Stimulated activated CD4-positive, alpha-beta T cell treated with anti-CD3 and anti-CD28 coated beads, Interleukin-4, amount 100 ng/mL, for 4 hours (primary cell): ENCODE measurements at places on chromosomes 13 and 19.
A peak's percentile ranks its signal among the peaks of the same experiment; 100 is the strongest.

GRCh38 chr13:110266983-110267382 is 40.0 kb downstream of the COL4A1 start:
- DNase-seq, result no peak

DNA sequence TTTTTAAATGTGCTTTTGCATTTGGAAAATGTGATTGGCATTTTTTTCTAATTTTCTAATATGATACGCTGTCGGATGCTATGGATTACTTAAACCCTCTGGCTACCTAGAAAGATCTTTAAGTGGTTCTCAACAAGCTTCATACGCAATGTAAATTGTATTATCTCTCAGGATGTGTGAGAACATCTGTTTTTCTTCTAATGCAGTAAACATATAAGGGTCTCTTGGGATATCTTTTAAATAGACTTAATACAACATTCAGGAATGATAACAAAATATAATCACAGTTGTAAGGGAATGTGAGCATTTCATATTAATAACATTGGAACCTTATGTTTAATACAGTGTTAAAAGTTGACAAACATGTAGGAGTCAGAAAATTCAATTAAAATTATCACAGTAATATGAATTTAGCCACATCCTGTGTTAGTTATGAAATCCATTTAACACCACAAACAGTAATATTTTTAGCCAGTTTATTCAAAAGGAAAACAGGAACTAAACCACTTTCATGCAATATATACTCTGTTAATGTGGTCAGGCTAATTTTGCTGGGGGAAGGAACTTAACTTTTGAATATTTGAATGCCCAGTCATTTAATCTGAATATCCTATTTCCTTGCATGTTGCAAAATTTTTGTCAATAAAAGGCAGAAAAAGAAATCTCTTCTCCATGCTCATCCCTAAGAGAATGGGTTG is 15.0 kb upstream of the ALOX5AP start:
- no peak for DNase-seq

DNA sequence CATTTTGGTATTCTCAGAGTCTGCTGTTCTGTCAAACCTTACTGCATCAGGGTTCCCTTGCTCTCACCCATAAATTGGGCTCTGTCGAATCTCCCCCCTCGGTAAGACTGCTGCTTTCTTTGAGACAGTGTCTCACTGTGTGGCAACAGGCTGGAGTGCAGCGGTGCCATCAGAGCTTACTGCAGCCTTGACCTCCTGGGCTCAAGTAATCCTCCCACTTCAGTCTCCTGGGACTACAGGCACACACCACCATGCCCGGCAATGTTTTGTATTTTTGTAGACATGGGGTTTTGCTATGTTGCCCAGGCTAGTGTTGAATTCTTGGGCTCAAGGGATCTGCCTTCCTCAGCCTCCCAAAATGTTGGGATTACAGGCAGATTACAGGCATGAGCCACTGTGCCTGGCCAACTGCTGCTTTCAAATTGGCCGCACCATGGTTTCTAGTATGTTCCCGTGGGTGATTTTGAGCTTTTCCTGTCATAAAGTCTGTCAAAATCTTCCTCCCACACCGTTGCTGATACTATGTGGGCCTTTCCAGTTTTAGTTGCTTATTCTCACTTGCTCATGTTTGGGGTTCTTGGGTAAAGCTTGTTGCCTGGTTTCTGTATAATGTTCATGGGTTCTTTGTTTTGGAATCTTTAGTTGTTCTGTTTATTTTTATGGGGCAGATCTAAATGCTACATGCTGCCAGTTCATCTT is 10.6 kb downstream of the RFC3 start:
- DNase-seq, result no peak

DNA sequence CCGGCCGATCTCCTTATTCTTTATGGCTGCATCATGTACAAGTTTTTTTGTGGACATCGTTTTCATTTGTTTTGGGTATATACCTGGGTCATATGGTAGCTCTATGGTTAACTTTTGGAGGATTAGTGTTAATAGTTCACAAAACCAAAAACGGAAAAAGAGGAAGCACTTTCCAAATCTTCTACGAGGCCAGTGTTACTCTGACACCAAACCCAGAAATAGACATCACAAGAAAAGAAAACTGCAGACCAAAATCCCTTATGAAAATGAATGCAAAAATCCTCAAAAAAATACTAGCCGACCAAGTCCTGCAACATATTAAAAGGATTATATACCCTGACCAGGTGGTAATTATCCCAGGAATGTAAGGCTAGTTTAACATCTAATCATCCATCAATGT is 29.8 kb downstream of the ADGRE2 start:
- DNase-seq, result no peak

- DNase-seq, result no peak
These were observed 391.7 kb upstream of the SGCG start for GRCh38 chr13:22789027-22789593.

- DNase-seq, result no peak
These were observed 16.2 kb downstream of the PSPC1 start for GRCh38 chr13:19766591-19766990.

DNA sequence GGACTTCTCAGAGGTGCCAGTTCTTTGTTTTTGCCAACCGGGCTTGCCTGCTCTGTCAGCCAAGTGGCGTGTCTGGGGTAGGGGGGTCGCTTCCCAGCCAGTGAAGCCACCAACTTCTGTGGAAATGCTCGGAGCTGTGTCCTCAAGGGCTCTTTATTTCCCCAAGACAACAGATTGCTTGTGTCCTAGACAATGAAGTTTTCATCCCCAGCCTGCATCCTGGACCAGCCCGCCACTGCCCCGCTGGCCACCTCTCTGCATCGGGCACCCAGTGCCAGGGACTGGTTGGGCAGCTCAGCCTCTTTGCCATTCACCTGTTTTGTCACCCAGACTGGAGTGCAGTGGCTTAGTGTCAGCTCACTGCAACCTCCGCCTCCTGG is 3.7 kb downstream of the RAB11B start:
- DNase-seq, result no peak

DNA sequence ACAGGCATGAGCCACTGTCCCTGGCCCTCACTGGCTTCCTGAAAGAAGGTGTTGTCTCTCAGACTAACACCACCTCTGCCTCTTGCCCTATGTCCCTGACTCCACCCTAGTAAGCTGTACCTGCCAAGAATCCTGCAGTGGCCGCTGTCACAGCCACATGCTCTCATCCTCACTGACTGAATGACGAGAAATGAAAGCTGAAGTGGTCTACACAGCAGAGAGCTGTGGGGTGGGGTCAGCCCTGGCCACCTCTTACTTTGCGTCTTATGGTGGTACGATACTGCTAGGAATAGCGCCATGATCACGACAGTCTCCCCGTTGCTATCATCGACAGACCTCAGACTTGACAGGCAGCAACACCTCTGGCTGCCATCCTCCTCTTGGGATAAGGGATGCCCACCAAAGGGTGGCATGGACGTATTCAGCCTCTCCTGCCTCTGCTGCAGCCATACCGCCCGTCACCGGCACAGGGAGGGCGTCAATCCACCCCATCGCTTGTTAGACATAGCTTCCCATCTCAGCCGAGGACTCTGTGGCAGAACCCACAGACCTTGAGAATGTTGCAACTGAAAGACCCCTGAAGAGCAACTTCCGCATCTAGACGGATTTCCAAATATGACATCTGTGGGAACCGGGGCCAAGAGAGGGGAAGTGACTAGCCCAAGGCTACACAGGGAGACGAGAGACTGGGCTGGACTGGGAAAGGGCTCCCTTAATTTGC is 809 bp downstream of the MYO1F start:
- DNase-seq, result no peak

- DNase-seq, result no peak
These were observed 19.7 kb downstream of the RANBP3 start for GRCh38 chr19:5958074-5958850.

GRCh38 chr13:57558051-57558467 is 73.5 kb upstream of the PCDH17 start:
- DNase-seq, result no peak

- DNase-seq, result no peak
These were observed at the start of gene PCDH17 for GRCh38 chr13:57631596-57632275. Gene PCDH17, plus strand, starts transcription at chr13:57631744. Its CDS starts 803 bp downstream, at chr13:57632547.

DNA sequence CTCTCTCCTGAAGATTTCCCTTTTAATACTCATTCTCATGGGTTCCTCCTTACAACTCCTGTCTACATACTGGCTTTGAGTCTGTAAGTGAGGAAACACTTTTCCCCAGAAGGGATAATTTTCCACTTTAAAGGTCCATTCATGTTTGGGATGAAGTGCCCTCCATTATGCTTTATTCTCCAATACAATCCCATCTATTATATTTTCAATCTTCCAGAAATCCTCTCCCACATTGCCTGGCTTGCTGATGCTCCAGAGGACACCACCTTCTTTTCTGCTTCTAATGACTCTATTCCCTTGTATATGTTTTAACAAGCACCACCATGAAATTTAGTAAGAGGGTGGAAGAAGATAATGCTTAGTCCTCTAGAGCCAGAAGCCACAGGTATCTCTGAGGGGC is 92.7 kb upstream of the NBEA start:
- DNase-seq, result no peak

DNA sequence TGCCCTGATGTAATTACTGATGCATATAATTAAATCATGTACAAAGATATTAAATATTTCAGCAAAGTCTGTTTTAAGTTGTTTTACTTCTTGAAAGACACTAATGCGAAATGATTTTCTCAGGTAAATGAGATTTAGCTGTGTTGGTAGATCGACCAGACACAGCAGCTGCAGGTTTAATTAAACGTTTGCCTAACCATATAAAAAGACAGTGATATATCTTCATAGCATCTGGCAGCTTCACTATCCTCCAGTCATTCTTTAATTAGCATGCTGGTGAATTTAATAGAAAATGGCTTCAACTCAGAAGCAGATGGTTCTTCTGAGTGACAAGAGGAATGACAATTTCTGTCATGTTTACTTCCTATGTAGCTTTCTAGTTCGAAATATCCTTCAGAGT is 69.3 kb downstream of the NHLRC3 start:
- no peak for DNase-seq

- DNase-seq, result no peak
These were observed 954.7 kb downstream of the SLITRK6 start for GRCh38 chr13:84844473-84844872.

- DNase-seq, result no peak
These were observed 17.0 kb upstream of the RUBCNL start for GRCh38 chr13:46403851-46404732.

- no peak for DNase-seq
These were observed 2.8 kb downstream of the ZIC5 start for GRCh38 chr13:99968521-99969452.

- no peak for DNase-seq
These were observed 324.3 kb downstream of the ZNF536 start for GRCh38 chr19:30696514-30696913.

DNA sequence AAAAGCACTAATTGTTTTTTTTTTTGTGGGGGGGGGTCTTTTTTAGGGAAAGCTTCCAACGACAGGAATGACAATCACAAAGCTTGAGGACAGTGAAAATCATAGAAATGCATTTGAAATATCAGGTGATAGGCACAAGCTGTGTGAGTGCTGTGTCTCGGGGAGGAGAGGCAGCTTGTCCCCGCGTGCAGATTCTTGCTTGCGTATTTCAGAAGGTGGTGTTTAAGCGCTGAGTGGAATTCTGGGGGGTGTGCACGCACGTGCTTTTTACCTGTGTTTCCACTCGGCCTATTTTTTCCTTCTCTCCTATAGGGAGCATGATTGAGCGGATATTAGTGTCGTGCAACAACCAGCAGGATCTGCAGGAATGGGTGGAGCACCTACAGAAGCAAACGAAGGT is 40.2 kb upstream of the TEX29 start:
- DNase-seq, result no peak

DNA sequence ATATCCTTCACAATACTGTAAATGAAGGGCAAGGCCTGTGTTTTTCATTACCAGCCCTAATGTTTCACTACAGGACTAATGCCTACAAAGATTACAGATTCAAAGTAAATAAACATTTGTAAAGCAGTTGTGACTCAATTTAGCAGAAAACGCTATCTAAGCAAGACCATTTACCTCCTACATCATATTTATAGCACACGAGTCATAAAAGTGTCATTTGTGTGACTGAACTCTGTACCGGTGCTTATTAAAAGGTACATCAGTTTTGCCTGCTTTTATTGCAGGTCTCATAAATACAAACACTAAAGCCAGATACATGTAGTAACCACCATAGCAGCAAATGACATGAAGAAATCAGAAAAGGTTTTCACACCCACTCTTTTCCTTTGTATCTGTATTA is 61.5 kb upstream of the SLC15A1 start:
- DNase-seq, result no peak

GRCh38 chr19:32337084-32337808 is 8.2 kb upstream of the ZNF507 start:
- DNase-seq, result no peak

- DNase-seq, result no peak
These were observed 57.5 kb downstream of the SLC7A1 start for GRCh38 chr13:29537736-29538651.

DNA sequence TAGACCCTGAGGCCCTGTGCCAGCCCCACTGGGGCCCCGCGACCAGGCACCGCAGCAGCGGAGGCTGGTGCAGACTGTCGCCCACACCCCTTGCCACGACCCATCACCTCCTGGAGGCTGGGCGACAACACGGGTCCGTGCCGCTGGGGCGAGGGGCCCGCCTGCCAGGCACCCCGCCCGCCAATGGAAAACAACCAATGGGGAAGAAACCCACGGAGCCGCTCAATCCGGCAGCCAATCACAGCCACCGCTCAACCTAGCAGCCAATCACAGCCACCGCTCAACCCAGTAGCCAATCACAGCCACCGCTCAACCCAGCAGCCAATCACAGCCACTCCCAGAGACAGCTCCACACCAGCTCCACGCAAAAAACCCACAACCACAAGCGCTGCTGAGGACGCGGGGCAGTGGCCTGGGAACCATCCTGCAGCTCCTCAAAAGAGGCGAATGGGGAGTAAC is 29.7 kb downstream of the GPX4 start:
- DNase-seq, result peak; percentile 77

- DNase-seq, result no peak
These were observed 10.3 kb downstream of the ELAVL1 start for GRCh38 chr19:7994928-7995809.

- DNase-seq, result no peak
These were observed 64.9 kb downstream of the TEX29 start for GRCh38 chr13:111385183-111385857.

DNA sequence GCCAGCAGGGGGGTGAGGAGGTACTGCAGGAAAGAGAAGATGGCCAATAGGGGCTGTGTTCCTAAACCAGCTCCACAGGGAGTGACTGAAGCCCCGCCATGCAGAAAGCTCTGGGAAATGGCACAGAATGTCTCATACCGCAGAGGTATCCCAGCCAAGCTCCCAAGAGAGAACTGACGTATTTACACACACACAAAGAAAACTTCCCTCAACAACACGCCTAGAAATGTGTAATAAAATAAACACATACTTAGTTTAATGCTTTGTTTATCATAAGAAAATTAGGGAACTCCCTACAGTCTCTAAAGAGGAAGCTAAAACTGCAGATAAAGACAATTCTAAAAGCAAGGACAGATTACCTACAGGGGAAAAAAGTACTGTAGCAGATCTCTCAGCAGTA is 40.0 kb downstream of the ESD start:
- no peak for DNase-seq

DNA sequence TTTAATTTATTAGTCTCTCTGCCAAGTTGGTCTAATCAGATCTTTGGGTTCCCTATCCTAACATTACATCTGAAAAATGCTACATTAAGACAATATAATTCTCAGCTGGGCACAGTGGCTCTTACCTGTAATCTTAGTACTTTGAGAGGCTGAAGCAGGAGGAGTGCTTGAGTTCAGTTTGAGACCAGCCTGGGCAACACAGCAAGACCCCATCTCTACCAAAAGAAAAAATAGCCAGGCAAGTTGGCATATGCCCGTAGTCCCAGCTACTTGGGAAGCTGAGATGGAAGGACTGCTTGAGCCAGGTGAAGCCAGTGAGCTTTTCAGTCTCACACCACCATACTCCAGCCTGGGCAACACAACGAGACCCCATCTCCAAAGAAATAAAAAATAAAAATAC is 95.0 kb downstream of the KLF12 start:
- DNase-seq, result no peak
